SHP77 (cell line): ENCODE measurements at places on chromosomes 6 and 20.
A peak's percentile ranks its signal among the peaks of the same experiment; 100 is the strongest.

GRCh38 chr6:10080561-10080960, 334.3 kb downstream of the TFAP2A start:
- DNase-seq, result no peak

DNA sequence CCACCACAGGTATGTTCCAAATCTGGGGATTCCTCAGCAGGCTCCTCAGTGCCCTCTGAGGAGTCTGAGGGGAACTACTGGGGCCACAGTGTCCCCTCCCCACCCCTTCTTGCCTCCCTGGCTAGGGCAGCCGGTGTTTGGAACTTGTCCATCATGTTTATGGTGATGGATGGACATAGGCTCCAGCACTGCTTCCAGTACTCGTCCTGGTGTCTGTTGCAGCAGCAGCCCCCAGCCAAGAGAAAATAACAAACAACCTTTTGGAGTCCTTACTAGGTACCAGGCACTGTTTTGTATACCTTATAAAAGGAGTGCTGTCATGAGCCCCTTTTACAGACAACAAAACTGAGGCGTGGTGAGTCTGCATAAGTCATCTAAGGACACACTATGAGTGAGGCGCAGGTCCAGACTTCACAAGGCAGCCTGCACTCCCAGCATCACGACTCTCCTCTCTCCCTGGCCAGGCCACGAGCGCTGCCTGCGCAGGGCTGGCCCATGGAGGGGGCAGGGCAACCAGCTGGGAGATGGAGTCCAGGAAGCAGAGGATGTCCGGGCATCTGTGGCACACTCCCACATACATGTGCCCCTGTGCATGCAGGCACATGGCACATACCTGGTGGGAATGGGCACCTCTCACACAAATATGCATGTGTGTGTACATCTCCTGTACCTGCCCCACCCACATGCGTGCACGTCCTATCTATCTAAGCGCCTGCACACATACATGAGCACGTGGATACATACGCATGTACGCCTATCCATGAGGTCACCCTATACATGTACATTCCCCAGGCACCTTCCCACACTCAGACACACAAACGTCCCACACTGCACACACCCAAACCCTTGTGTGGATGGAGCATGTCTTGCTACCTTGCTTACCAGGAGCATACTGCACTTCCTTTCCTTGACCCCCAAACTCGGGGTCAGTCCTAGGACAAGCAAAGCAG, 152.7 kb downstream of the VEGFA start:
- no peak for DNase-seq

DNA sequence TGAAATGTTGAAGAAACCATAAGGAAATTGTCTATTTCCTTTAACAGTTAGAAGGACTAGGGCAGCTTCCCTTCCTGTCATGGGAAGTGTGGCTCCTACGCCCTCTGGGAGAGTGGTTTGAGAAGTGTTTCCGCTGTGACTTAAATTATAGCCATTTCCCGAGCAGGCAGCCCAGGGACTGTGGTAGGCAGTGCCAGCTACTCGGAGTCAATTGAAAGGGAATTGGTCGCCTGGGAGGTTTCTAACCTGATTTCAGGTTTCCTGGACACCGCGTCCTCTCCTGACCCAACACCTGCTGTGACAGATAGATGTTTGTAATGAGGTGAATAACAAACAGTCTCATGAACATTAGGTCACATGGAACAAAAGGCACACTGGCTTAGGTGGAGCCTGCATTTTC, 256.1 kb upstream of the PLCB4 start:
- DNase-seq, result peak; percentile 33

DNA sequence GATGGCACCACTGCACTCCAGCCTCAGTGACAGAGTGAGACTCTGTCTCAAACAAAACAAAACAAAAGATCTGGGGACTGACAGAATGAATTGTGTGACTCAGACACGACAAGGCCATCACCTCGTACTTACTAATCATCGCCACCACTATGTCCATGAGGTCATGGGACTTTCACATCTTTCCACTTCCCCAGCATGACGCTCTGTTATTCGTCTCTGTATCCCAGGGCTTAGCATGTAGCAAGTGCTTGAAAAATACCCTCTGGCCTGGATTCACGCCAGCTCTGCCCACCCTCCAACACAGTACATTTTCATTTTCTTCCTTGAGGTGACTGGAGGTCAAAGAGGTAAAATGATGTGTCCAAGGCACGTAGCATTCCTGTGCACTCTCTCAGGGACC, 27.8 kb downstream of the FGD2 start:
- DNase-seq, result no peak

DNA sequence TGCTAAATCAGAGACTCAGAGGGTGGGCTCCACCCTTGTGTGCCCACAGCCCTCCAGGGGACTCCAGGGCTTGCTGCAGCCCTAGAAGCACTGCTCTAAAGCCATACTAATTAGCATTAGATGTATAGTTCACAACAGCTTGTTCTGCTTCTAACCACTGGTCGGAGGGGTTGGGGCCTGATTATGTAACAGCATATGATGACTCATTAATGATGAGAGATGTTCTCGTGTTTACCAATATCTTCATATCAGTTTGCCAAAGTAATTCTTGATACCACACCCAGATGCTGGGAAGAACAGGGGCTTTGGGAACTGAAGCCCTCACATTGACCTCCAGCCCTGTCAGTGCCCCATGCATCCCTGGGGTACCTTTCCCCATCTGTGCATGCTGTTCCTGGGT, 104.1 kb upstream of the FOXA2 start:
- no peak for DNase-seq

DNA sequence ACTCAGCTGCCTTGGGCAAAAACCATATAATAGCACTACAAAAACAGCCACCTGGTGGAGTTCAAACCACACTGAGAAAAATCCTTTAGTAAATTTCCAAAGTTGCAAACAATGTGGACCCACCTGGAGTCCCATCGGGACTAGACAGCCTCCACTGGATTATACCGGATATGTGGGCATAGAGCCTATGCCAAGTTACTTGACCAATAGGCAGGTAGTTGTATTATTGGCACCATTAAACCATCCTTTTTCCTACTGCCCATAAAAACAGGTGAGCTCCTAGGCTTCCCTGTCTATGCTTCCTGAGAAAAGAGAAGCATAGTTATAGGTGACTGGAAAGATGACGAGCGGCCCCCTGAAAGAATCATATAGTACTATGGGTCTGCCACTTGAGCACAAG, 51.7 kb upstream of the ADGRF4 start:
- DNase-seq, result no peak
